GDM1 (cell line): ENCODE measurements at places on chromosomes 1 and 21.

DNA sequence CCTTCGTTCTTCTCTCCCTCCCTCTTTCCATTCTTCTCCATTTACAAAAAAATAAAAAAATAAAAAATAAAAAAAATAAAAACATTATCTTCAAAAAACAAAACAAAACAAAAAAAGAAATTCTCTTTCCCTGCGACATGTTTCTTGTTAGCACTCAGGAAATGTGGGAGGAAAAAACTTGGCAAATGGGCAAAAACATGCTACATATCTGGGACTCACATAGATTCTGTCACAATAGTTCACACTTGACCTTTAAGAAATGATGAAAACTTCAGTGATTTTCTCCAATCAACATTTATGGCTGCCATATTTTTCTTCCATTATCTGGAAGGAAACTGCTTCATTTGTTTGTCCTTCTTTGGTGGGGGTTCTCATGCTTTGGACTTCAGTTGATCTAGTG, 109.3 kb downstream of the PRKAB2 start:
- DNase-seq = no peak

DNA sequence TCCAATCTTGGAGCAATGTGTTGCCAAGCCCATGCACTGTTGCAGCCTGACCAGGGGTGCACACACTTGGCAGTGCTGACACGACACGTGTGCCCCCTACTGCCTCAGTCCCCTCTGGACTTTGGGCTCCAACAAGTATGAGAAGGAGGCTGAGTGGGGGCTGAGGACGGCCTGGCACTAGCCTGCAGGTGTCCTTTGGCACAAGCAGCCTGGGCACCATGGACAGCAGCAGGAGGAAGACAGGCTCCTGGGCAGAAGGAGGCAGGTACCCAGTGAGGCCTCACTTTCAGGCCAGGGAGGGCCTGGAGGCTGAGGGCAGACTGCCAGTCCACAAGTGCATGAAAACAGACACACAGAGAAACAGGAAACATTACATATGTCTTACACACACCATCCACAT, 1702.9 kb upstream of the B3GALT2 start:
- no peak for DNase-seq

GRCh38 chr1:162671664-162672410, 39.6 kb downstream of the DDR2 start:
- DNase-seq = no peak

DNA sequence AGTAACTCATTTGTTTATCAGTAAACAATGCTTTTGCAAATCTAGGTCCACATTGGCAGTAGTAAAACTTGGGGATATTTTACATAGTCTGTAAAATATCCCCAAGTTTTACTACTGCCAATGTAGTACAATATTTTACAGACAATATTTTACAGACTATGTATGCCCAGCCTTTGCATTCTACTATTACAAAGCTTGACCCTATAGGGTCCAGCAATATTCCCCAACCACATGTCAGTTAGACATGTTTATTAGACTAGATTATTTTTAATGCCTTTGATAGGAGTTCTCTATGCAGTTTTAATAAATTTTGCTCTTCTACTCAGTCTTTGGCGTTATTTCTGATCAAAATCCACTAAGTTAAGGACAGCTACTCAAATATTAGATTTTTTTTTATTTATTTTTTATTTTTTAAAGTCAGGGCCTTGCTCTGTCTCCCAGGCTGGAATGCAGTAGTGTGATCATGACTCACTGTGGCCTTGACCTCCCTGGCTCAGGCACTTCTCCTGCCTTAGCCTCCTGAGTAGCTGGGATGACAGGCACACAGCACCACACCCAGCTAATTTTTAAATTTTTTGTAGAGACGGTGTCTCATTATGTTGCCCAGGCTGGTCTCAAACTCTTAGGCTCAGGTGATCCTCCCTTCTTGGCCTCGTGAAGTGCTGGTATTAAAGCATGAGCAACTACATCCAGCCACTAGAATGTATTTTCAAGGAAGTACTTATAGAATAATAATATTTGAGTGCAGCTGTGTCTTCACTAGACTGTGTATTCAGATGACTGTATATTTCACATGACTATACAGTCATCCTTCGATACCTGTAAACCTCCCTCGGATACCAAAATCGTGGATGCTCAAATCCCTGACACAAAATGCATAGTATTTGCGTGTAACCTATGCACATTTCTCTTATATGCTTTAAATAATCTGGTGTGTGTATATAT, 19.8 kb downstream of the MIER1 start:
- no peak for DNase-seq

- no peak for DNase-seq
Observed at GRCh38 chr1:35539073-35539823, 18.0 kb downstream of the KIAA0319L start.
